ENCODE measurements at places on chromosomes 1 and 21.

DNA sequence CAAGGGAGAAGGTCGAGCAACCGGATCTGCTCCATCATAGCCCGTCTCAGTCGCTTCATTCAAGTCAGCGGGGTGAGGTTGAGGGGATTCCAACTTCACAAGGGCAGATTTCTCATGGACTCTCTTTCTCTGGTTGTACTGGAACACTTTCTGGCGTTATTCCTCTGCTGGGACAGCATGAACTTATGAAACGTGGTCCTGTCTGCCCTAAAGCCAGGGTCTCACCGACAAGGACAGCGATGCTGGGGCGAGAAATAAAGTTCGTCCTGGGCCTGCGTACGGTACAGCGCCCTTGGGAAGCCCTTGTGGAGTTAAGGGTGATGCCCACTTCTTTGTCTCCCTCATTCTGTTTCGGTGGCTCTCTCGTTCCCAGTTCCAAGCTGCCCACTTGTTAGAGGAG, 1.3 kb upstream of the FLVCR1 start:
- no peak for DNase-seq

DNA sequence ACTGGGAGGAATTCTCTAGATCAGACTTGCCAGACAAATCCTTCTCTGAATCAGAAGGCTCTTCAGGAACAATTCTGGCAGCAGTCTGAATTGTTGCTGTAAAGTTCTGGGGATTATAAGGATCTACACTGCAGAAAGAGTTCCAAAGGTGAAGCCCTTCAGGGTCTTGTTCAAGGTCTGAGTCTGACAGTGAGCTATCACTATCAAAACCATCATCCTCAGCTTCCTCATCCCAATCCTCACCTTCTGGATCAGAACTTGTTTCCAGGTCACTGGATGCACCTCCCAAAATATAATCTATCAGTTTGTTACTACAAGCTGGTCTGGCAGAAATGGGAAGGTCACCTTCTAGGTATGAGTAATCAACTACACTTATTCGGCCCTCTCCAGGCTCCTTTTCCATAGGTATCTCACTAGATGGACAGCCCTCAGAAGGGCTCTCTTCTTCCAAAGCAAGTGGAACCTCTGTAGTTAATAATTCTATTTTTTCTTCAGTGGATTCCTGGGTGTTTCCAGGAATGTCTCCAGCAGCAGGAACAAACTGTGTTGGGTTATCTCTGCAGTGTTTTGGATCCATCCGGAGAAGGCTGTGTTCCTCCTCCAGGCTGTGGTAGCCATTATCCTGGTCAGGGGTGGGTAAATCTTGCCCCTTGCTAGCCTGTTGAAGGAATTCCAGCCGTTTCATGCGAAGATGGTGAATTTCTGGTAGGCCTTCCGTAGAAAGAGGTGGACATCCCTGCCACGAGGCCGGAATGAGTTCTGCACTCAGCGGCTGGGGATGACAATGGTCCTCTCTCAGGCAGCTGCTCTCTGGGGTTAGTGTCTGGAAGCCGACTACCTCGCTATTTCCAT, 1.6 kb downstream of the PPP1R15B start:
- no peak for DNase-seq

GRCh38 chr1:159562680-159563079, 24.9 kb upstream of the APCS start:
- no peak for DNase-seq

GRCh38 chr1:159239551-159240220, 35.0 kb downstream of the ACKR1 start:
- DNase-seq: no peak

GRCh38 chr21:31957631-31958030, 84.8 kb downstream of the HUNK start:
- DNase-seq: no peak
